ENCODE measurements at places on chromosomes 5 and 9. TPM values are rescaled to one million over a fixed set of nuclear protein-coding genes. Genes with fewer than 3 reads are reported as not detected.

Gene SPOCK1
- 15.6 TPM for total RNA-seq

Gene MROH2B
- not detected for total RNA-seq

Gene HOMER1
- 13.9 TPM for total RNA-seq

Gene BHMT
- not detected for total RNA-seq

- DNase-seq = no peak
These were observed 563.5 kb downstream of the PRR16 start for GRCh38 chr5:121027636-121028035.

GRCh38 chr5:21831145-21831787 is 1021.9 kb downstream of the CDH12 start:
- no peak for DNase-seq

GRCh38 chr5:138635265-138635664 is 60.1 kb upstream of the HSPA9 start:
- DNase-seq = peak; percentile 84

DNA sequence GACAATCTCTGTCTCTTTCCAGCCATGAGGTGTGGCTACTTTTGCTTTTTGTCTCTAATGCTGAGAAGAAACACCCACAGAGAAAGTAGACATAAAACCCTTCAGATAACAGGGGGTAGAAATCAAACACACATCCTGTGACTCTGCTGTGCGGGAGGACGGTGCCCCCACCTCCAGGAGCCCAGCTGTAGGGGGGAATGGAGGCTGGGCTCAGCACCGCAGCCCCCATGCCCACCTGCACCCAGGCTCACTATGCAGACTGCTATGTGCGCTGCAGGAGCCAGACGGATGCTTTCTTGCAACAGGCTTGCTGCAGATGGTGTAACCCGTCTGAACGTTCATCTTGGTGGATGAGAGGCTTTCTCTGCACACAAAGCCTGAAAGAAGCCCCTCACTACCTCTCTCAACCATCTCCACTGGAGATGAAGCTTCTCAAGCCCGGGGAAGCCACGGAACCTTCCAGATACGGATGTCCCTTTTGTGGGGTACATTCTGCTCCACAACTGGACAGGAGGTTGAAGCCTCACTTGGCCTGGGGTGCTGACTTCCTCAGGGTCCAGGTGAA is 207.2 kb downstream of the GADD45G start:
- DNase-seq = no peak

- peak; percentile 42 for DNase-seq
These were observed 1259.8 kb downstream of the PTPRD start for GRCh38 chr9:9352877-9353481.

- no peak for DNase-seq
These were observed 129.4 kb upstream of the ICE1 start for GRCh38 chr5:5293029-5293428.

- DNase-seq = peak; percentile 42
These were observed 183.4 kb downstream of the TMEM38B start for GRCh38 chr9:105877721-105878120.

- DNase-seq = no peak
These were observed 14.6 kb upstream of the DUSP1 start for GRCh38 chr5:172785429-172786088.

DNA sequence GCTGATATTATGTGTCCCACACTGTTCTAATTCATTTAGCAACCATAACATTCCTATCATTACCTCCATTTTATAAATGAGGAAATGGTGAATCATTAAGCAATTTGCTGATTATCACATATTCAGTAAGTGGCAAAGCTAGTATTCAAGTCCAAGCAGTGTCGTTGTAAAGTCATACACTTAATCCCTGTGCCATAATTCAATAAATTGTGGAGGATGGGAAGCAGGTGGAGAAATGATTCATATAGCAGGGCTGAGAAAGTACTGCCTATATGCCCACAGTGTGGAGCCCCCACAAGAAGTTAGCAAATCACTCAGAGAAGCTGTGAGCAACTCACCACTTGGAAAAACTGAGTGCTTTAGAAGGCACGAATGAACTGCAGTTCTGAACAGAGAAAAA is 691.0 kb downstream of the PTPRD start:
- no peak for DNase-seq

- peak; percentile 38 for DNase-seq
These were observed 44.8 kb downstream of the PARP8 start for GRCh38 chr5:50711280-50711679.
